ENCODE measurements at places on chromosomes 2 and 18. TPM values are rescaled to one million over a fixed set of nuclear protein-coding genes. Genes with fewer than 3 reads are reported as not detected.

DNA sequence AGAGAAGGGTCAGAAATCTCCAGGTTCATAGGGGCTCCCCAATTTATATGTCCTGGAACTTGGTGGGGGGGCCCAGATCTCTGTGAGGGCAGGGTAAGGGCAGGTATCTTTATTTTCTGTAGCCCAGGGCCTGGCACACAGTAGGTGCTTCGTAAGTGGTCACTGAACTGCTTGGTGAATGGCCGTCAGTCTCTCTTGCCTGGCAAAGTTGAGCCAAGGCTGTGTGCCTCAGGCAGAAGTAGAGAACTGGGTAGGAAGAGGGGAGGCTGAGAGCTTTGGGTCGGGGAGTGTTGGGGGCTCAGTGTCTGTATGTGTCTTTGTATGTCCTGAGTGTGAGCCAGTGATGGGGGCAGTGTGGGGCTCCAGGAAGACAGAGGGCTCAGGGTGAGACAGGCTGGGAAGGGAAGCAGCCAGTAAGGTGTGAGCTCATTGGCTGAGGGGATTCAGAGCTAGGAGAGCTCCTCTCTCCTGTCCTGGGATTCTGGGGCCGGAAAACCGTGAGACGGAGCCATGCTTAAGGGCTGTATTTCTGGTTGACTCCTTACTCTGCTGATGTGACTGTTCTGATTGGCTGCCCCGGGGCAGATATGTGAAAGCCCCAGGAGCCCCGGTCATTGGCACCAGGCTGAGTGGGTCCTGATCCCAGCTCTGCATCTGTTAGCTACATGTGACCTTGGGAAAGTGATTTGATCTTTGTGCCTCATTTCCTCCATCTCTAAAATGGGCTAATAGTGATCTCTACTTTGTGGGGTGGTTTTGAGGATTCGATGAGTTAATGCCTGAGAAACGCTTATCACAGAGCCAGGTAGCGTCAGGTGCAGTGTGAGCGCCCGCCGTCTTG is 30.3 kb downstream of the STEAP3 start:
- no peak for DNase-seq

- no peak for DNase-seq
Measured at GRCh38 chr2:23772056-23772455, 154.9 kb downstream of the ATAD2B start.

- DNase-seq: no peak
Measured at GRCh38 chr18:58110398-58110797, 66.4 kb downstream of the NEDD4L start.

- DNase-seq: no peak
Measured at GRCh38 chr2:30752811-30753210, 54.4 kb downstream of the CAPN13 start.

DNA sequence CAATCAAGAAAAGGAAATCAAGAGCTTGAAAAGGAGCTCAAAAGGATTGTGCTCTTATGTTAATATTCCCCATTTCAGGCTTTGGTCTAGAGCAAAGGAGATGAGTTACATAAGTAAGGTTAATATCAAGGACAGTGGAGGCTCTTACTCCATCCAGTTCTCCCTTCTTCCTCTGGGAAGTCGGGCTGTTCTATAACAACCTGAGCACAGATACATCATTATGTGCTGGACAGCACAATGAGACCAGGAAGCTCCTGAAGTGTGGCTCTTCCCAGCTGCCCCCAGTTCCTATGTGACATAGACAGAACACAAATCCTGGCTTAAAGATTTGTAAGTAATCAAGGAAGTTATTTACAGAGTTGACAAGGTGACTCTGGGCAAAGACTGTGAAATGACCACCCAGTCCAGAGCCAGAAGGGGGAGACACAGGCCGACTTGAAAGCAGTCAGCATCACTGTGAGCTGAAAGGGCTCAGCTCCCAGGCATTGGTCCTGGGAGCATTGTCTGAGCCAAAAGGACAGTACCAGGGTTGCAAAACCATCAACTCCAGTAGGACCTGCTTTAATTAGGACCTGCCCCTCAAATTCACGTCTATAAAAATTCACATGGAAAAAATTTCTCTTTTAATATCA is 917.6 kb upstream of the ACVR2A start:
- no peak for DNase-seq

DNA sequence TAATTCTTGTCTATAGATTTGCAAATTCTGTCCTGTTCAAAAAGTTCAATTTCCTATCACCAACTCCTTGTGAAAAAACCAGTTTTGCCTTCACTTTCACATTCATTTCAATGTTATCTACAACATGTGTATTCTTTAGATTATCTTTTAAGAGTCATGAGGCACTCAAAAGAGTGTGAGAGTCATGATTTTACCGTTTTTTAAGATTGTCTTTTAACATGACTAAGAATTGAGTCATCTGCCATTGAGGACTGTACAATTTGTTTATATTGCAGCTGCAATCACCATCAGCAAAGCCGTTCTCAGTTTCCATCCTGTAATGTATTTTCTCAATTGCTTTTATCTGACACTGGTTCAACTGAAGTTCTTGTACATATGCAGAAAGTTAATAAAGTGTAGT is 275.8 kb downstream of the LNPK start:
- no peak for DNase-seq

- DNase-seq: no peak
Measured at GRCh38 chr2:135694711-135695110, 46.9 kb upstream of the UBXN4 start.

DNA sequence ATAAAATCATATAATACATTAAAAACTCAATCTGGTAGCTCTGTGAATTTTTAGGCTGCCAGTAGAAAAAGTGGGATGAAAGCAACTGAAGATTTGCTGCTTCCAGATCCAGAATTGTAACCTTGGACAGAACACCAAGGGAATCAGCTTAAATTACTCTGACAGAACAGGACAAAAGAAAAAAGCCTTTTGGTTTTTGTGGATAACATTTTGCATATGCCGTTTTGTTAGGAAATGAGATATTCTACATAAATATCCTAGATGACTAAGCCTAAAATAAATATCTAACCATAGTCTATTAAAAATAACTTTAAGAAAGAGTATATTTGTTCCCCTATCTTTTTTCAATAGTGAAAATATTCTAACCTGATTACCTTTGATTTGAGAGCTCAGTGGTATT is 148.7 kb upstream of the DOCK10 start:
- DNase-seq: no peak

- no peak for DNase-seq
Measured at GRCh38 chr18:25056429-25056828, 295.5 kb downstream of the ZNF521 start.

GRCh38 chr2:216603010-216603883 is 30.0 kb upstream of the IGFBP2 start:
- DNase-seq: no peak

DNA sequence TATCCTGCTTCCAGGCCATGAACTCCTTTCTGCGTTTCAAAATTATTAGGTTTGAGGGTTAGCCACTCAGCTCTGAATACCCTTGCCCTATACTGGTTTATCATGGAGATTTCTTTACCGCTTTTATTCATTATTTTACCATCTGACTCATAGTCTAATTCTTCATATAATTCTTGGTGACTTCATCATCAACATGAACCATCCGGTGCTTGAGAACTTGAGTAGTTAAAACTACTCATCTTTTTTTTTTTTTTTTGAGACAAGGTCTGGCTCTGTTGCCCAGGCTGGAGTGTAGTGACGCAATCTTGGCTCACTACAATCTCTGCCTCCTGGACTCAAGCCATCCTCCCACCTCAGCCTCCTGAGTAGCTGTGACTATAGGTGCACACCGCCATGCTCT is 94.2 kb upstream of the LHCGR start:
- no peak for DNase-seq

DNA sequence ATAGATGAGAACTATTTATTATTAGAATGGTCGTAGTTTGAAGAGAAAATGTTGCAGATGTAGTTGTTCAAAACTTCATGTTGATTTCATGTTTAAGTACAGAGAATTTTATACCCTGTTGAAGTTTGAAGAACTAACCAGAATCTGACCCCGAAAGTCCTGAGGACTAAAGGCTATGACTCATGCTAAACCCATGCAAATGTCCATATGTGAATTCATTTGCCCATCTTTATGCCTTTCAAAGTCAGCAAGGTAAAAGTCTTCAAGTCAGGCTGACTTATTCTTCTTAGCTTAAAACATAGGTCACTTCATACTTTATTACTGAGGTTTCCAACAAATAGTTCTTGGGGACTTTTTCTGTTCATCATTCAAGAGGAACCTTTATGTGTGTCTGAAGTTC is 185.5 kb downstream of the CCDC85A start:
- no peak for DNase-seq

DNA sequence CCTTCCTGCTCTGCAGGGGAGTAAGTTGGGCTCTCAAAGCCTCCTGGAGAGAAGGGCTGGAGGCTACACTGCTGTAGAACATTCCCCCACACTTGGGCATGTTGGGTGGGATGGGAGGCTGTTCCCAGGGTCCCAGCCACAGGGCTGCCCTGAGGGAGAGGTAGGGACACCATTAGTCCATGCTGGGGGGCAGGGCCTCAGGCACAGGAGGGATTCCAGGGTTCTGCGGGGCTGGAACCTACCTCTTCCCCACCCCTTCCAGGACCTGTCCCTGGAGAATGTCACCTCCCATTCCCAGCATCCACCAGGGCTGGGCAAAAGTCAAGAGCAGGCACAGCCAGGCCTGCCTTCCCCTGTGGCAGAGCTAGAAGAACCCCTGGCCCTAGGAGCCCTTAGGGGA is 6.9 kb upstream of the ADRA2B start:
- DNase-seq: no peak

- DNase-seq: no peak
Measured at GRCh38 chr2:152781175-152781574, 62.8 kb downstream of the ARL6IP6 start.

DNA sequence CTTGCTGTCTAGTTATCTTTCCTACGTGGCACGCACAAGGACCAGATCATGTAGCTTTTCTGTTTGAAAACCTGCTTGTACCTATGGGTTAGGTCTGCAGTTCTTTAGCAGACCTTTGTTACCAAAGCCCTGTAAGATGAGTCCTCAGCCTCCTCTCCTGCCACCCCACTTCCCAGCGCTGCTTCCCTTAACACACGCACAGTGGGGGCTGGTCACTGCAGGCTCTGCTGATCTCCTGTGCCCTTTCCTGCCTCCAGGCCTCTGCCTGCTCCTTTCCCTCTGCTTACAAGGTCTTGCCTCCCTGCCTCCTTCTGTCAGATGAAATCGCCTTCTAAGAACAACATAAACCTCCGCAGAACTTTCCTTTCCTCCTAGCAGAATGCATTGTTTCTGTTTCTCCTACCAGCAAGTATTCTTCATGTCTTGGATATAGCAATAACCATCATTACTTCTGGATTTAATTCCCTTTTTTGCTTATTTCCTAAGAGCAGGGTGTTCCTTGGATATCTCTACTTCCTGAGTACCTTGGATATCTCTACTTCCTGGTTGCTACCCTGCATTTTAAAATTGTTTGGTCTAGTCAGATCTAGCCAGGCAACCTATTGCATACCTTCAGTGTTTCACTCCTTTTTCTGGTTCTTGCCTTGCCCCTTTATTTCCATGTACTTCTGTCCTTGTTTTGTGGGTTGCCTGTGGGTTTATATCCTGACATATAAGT is 159.6 kb upstream of the ALPP start:
- no peak for DNase-seq

DNA sequence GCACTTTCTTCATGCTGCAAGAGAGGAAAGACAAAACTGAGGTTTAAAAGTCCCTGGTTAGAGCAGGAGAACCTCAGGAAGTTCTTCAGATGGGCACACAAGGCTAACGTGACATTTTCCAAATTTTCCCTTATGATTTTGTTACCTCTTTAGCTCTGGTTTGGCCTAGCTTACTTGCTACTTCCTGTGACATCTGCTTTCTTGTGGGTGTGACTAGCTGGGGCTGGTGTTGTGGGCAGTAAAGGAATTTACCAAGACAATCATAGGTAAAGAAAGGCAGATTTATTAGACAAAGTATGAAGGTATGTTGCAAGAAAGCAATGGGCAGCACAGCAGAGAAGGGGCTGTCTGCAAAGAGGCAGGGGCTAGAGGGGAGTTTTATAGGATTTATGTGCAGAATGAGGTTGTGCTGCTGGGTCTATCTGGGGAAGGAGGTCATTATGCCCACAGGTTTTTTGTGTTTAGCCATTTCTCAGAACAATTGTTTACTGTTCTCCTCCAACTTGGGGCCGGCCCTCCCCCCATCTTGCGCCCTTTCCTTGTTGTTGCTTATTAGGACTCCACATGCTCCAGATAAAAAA is 6.7 kb upstream of the TNP1 start:
- no peak for DNase-seq

Gene ALPG
- total RNA-seq: not detected

Gene SH3BP4
- 0.29 TPM for total RNA-seq

Gene FBLN7
- total RNA-seq: 9.8 TPM

Gene CPO
- not detected for total RNA-seq

Gene RAPGEF4
- total RNA-seq: 1.2 TPM

Gene MAP2
- 0.26 TPM for total RNA-seq

Gene ONECUT2
- total RNA-seq: not detected
